ENCODE measurements at places on chromosomes 7 and 10.

- no peak for DNase-seq
Measured at GRCh38 chr7:148669927-148670326, 28.8 kb upstream of the CUL1 start.

- DNase-seq, result no peak
Measured at GRCh38 chr10:69570050-69570816, 3.0 kb downstream of the NEUROG3 start.

DNA sequence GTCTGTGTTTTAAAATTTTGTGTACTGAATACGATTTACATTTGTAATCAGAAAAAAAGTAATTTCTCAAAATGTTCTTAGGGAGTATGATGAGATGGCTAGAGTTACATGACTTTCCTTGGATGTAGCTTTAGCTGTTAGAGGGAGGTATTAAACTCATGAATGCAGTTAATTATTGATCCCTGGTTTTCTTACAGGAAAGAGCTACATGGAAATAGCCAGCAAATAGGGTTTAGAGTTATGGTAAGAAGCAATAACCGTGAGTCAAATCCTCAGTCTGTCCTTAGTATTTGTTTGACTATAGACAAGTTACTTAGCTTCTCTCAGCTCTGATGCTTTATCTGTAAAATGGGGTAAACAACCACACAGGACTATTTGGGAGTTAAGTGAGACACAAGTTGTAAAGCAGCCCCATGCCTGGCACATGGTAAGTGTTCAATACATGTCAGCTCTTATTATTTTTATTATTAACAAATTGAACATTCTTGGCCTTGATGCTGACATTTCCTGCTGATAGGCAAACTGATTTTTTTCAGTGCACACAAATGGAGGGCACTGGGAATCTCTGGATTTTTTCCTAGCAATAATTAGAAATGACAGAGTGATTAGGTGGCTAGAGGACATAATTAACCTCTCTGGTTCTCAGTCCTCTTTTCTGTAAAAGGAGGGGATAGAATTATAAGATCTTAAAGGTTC lies 204.5 kb upstream of the PHYHIPL start:
- no peak for DNase-seq

DNA sequence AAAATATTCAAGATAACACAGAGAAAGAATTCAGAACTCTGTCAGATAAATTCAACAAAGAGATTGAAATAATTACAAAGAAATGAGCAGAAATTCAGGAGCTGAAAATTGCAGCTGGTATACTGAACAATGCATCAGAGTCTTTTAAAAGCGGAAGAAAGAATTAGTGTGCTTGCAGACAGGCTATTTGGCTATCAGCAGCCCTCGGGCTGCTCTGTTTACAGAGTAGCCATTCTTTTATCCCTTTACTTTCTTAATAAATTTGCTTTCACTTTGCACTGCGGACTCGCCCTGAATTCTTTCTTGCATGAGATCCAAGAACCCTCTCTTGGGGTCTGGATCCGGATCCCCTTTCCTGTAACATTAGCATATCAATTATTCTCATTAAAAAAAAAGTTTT lies 1040.0 kb downstream of the SORCS3 start:
- no peak for DNase-seq
